ENCODE measurements at places on chromosomes 4 and X.

DNA sequence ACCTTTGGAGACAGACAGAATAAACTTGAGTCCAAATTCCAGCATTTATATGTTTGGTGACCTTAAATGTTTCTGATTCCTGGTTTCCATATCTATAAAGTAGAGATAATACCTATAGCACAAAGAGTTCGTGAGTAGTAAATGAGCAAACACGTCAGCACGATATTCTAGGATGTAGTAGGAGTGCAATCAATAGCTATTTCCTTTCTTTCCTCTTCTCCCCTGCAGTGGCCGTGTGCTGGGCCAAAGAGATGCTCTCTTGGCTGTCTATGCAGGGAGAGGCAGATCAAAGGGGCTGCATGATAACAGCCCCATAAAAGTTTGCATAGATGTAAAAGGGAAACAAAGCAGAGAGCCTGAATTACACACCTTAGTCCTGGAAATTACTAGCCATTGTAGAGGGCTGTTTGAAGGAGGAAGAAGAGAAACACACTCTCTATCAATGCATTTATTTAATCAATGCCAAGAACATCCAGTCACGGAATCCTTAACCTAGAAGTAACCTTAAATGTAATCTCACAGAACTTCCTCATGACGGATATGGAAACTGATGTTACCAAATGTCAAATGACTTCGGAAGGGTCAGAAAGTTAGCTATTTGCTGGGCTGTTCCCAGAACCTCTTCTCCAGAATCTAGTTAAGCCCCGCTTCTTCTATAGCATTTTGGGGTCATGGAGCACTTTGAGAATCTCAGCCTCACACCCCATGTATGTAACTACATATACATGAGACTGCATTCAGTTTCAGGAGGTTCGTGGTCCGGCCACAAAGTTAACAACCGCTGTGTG lies 35.5 kb upstream of the PLAC8 start:
- DNase-seq, result no peak

- no peak for DNase-seq
Observed at GRCh38 chr4:10371869-10372471, 85.3 kb downstream of the ZNF518B start.

GRCh38 chr4:139214039-139214534 lies 37.1 kb upstream of the ELF2 start:
- DNase-seq, result no peak

DNA sequence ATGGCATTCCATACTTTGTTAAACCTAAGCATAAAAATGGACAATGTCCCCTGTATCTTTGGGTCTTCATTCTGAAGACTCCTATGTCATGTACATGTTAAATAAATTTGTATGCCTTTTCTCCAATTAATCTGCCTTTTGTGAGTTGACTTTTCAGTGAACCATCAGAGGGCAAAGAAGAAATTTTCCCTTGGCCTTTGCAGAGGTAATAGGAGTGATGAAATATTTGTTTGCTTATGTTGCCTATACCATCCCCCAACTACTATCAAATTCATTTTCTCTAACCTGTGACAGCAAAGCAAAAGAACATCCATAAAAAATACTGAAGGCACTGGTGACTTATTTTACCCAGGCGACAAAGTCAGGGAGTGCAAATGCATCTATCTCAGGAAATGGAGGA lies 18.2 kb downstream of the NAAA start:
- no peak for DNase-seq

DNA sequence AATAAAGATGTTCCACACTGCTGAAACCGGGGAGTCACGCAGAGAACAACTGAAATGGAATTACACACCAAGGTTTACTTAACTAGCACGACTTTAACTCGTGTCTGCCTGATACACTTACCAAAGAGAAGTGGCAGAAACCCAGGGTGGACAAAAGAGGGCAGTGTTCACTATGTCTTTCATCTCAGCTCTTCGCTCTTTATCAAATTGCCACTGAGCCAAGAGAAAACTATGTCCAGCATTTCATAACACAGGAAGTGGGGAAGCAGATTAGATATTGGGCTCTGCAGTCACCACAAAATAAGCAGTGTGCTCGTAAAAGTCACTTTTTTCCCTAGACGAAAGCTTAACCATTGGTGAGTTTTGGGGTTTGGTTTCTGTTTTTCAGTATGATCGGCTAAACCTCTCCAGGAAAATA lies 155.7 kb downstream of the CHIC2 start:
- DNase-seq, result peak; percentile 93

DNA sequence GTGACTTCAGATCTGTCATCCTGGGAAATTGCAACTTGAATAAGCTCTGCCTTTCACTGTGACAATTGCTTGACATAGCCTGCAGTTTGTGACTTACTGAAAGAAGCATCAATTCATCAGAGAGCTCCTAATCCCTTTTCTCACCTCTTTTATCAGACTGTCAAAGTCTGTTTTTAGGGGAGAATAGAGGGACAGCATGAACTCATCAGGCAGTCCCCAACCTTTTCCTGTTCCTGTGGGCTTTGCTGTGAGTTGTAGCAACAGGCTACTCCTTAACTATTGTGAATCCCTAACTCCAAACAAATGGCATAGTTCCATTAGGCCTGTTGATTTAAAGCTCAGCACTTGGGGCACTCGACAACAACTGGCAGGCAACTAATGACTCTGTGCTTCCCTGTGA lies 64.9 kb downstream of the DOCK11 start:
- no peak for DNase-seq

GRCh38 chr4:185738038-185738552 lies 73.9 kb downstream of the SORBS2 start:
- no peak for DNase-seq

DNA sequence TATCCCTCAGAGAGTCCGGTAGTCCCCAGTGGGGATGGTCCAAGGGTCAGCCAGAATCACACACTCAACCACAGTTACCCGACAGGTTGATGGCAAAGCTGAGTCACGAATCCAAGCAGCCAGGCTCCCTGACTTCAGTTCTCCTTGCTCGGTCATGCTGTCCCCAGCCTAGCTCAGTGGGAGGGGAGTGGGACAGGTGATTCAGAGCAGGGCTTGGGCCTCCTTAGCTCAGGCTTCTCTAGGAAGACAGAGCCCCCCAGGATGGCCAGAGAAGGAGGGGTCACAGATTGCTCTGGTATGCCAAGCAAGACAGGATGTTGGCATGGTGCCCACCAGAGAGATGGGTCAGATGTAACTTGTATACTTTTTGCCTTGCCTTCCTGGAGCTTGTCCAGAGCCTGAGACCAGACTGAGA lies 66.5 kb downstream of the EFNB1 start:
- DNase-seq, result peak; percentile 42

DNA sequence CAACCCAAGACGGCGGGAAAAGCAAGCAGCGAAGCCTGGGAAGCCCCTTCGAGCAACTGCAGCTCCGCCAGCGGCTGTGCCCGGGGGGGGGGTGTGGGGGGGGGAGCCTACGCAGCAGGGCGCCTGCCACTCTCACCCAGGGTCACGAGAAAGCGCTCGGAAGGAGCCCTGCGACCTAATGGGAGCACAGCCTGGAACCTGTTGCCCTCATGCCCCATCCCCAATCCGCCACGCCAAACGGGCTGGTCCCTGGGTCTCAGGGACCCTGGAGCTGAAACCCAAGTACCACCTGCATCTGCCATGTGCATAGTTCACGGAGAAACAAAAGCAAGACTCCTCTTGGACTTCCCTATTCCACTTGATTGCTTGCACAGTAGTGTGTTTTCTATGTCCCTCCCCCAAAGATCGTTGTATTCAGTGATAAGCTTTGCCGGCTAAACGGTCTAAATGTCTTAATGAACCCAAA lies 359 bp upstream of the GAB3 start:
- no peak for DNase-seq

Data from H4 (cell line).